ENCODE measurements at places on chromosomes 1 and 21.

- H3K27me3 ChIP-seq = no peaks in the 10 kb centered on the region
- H3K27ac ChIP-seq = no peak overlapping the region
- no peak overlapping the region for H3K4me3 ChIP-seq
- peaks cover 2% of the 10 kb centered on the region for H3K36me3 ChIP-seq
Measured at GRCh38 chr21:16005996-16006395, 276.2 kb downstream of the USP25 start.

DNA sequence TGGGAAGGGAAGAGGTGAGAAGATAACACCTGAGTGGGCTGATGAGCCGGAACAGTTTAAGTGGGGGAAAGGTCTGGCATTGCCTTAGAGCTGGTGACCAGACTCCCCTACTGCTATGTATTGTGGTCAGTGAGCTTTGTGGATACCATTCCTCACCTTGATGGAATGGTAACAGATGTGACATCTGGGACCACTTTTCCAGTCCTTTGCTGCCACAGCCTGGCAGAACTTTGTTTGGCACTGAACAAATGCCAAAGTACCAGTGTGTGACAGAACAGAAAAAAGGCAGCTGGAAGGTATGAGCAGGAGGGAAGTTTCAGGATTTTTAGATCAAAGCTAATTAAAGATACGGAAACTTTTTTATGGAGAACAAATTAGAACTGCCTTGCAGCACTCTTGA is 6.2 kb downstream of the MED8 start:
- H3K27ac ChIP-seq = no peak overlapping the region
- peaks cover 13% of the 10 kb centered on the region for H3K4me1 ChIP-seq
- H3K4me3 ChIP-seq = no peak overlapping the region
- no peak for DNase-seq

DNA sequence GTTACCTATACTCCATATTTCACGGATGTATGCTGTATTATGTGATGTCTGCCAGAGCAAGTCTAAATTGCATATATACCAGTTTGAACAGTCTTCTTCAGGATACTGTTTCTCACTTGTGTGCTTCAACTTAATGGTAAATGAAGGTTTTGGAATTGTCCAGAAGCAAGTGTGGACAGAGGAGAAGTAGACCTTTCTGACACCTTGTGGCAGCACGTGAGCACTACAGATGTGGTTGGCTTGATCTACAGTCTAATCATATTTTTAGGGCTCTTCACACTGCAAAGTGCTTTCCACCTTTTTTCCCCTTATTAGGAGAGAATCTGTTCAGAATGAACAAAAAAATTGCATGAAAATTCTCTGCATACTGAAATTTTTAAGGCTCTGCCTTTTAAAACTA is 10.9 kb downstream of the MORC3 start:
- H3K4me1 ChIP-seq = peaks cover 15% of the 10 kb centered on the region
- no peak overlapping the region for H3K4me3 ChIP-seq
- H3K27ac ChIP-seq = peak overlapping the region; percentile 65

DNA sequence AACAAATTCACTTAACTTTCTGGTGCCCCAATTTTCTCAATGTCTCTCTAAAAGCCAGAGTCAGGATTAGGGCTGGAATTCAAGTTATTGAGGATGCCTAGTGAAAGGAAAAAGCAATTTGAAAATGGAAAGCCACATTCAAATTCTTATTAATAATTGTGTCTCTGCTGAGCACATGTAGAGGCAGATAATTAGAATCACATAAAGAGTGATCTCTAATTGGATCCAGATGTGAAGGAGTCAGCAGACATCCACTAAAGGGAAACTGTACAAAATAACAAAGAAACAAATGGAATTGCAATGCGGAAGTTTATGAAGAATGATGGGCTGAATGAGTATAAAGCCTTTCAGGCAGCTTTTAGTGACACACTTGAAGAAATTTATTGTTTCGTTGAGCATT is 482.6 kb downstream of the TTLL7 start:
- peaks cover 7% of the 10 kb centered on the region for H3K4me1 ChIP-seq
- no peak overlapping the region for H3K4me3 ChIP-seq
- H3K27me3 ChIP-seq = no peaks in the 10 kb centered on the region

DNA sequence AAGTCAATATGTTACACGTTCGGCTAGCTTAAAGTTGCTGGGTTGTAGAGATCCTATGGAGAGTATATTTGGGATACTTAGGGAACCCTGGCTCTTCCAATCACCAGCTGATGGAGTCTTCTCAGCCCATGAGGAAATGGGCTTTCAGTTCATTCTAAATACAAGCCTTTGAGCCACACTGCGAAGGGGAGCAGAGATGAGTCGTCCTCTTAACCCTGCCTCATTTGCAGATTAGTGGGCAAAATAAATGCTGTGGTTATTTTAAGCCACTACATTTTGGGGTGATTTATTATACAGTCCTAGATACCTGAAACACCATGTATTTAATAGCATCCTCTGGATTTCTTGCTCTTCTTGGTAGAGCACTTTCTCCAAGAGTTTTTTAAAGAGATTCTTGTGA is 19.0 kb upstream of the VCAM1 start:
- H3K27ac ChIP-seq = no peak overlapping the region
- no peak for DNase-seq
- no peaks in the 10 kb centered on the region for H3K4me1 ChIP-seq

DNA sequence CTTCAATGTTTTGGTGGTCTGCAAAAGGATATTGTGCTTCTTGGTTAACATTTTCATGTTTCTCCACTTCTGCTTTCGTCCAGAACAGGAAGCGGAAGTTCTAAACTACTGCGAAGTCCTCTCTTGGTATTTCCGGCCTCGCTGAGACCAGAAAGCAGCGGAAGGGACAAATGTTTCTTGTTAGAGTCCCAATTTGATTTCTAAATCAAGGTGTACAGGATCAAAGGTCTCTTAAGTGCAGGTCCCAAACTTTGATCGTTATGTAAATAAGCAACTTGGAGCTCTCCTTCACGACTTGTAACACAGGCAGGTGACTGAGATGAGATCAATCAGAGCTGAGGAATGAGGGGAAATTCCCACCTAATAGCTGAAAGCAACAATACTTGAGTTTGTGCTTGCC is 40.1 kb upstream of the HMCN1 start:
- no peak overlapping the region for H3K4me3 ChIP-seq
- no peaks in the 10 kb centered on the region for H3K36me3 ChIP-seq
- no peak for DNase-seq
- no peak overlapping the region for H3K27ac ChIP-seq
- H3K4me1 ChIP-seq = peaks cover 11% of the 10 kb centered on the region
- peaks cover 13% of the 10 kb centered on the region for H3K27me3 ChIP-seq

DNA sequence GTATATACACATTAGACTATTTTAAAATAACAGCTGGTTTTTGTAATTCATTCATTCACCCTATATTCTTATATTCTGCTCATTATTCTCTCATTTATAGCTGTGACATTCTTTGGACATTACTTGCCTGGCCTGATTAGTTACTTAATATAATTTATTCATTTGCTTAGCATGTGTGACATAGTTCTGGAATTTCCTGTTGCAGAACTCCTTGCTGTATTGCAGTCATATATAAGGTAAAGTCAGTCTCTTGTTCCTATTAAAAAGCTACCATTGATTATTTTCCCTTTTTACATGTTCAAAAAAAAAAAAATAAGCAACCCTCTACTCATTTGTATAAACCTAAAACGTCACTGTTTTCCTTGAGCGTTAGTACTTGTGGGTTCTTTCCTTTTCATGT is 23.9 kb downstream of the GNAT2 start:
- H3K4me3 ChIP-seq = no peak overlapping the region
- peaks cover 8% of the 10 kb centered on the region for H3K36me3 ChIP-seq
- DNase-seq = no peak
- H3K27ac ChIP-seq = no peak overlapping the region
- H3K4me1 ChIP-seq = peaks cover 6% of the 10 kb centered on the region

- H3K4me3 ChIP-seq = no peak overlapping the region
- DNase-seq = peak; percentile 81
- no peak overlapping the region for H3K27ac ChIP-seq
- no peaks in the 10 kb centered on the region for H3K27me3 ChIP-seq
Measured at GRCh38 chr1:176374967-176375569, 87.9 kb upstream of the PAPPA2 start.

GRCh38 chr1:148355976-148356375 is 127.1 kb downstream of the PPIAL4G start:
- peaks cover 8% of the 10 kb centered on the region for H3K36me3 ChIP-seq
- no peak overlapping the region for H3K4me3 ChIP-seq
- H3K27ac ChIP-seq = peak overlapping the region; percentile 9
- H3K27me3 ChIP-seq = peaks cover 81% of the 10 kb centered on the region

- no peaks in the 10 kb centered on the region for H3K27me3 ChIP-seq
- H3K4me3 ChIP-seq = no peak overlapping the region
- peak; percentile 69 for DNase-seq
- peaks cover 13% of the 10 kb centered on the region for H3K4me1 ChIP-seq
- H3K36me3 ChIP-seq = no peaks in the 10 kb centered on the region
- H3K27ac ChIP-seq = peak overlapping the region; percentile 88
Measured at GRCh38 chr21:39048064-39048463, 135.2 kb downstream of the PSMG1 start.

DNA sequence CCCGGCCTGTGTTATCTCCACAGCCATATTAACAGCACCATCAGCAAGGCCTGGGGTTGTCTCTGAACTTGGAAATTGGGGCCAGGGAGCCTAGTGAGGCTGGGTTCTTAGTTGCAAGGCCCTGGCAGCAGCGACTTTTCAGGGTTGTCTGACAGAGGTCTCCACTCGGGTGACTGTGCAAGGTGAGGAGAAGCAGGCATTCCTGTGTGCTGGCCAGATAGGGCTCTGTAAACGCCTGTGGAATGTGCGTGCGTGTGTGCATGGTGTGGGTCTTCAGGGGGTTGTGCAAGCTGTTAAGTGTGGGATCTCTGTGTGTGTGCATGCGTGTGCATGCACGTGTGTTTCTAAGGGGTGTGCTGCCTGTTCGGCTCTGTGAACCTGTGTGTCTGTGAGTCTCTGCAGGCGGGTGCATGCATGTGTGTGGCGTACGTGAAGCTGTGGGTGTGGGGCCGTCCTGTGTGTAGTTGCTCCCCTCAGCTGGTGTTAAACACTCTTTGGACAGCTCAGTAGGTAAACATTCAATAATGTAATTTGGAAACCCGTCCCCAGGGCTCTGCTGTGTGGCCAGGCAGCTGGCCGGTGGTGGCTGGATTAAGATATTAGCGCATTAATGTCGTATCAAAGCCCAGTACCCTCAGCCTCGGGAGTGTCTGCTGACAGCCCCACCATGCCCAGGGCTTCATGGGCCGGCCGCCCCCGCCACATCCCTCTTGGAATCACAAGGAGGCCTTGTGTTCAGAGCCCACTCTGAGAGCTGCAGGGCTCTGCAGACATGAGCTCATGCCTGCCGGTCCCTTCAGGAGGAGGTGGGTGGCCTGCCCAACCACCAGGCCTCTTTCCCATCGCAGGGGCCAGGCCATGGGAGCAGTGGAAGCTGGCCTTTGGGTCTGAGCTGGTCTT is 189.9 kb downstream of the FOXD2 start:
- H3K4me1 ChIP-seq = peaks cover 23% of the 10 kb centered on the region
- peak overlapping the region; percentile 41 for H3K27ac ChIP-seq
- no peaks in the 10 kb centered on the region for H3K36me3 ChIP-seq
- H3K27me3 ChIP-seq = peaks cover 51% of the 10 kb centered on the region
- peak; percentile 63 for DNase-seq

- no peak overlapping the region for H3K4me3 ChIP-seq
- H3K27me3 ChIP-seq = no peaks in the 10 kb centered on the region
- H3K36me3 ChIP-seq = no peaks in the 10 kb centered on the region
- H3K4me1 ChIP-seq = peaks cover 3% of the 10 kb centered on the region
- DNase-seq = no peak
Measured at GRCh38 chr1:233730809-233731208, 116.9 kb downstream of the KCNK1 start.

GRCh38 chr1:94755675-94756074 is 64.5 kb upstream of the SLC44A3 start:
- peaks cover 5% of the 10 kb centered on the region for H3K36me3 ChIP-seq
- peak overlapping the region; percentile 39 for H3K27ac ChIP-seq
- DNase-seq = no peak

- peaks cover 8% of the 10 kb centered on the region for H3K27me3 ChIP-seq
- no peak overlapping the region for H3K27ac ChIP-seq
- H3K4me1 ChIP-seq = peaks cover 7% of the 10 kb centered on the region
- no peak overlapping the region for H3K4me3 ChIP-seq
Measured at GRCh38 chr1:3685222-3685621, 32.9 kb downstream of the TP73 start.

All from type B pancreatic cell (in vitro differentiated cells).